ENCODE measurements at places on chromosomes 7 and 10. TPM values are rescaled to one million over a fixed set of nuclear protein-coding genes. Genes with fewer than 3 reads are reported as not detected.

Gene CACNB2
- total RNA-seq = 23.9 TPM

Gene FGFR2
- total RNA-seq = 230 TPM

GRCh38 chr7:46369933-46370654, 449.0 kb upstream of the IGFBP3 start:
- H3K4me1 ChIP-seq = no peaks in the 10 kb centered on the region
- no peaks in the 10 kb centered on the region for H3K36me3 ChIP-seq
- no peak overlapping the region for H3K27ac ChIP-seq
- DNase-seq = peak; percentile 87

DNA sequence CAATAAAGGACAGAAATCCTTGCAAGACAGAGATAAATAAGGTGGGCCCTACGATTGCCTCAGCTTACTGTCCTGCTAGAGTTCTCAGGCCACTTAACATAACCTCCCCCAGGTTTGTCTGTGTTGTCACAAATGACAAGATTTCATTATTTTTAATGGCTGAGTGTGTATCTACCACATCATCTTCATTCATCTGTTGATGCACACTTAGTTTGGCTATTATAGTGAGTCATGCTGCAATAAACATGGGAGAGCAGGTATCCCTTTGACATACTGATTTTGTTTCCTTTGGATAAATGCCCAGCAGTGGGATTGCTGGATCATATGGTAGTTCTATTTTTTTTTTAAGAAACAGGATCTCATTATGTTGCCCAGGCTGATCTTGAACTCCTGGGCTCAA, 60.6 kb downstream of the PRTFDC1 start:
- no peaks in the 10 kb centered on the region for H3K4me1 ChIP-seq
- DNase-seq = no peak
- H3K27ac ChIP-seq = no peak overlapping the region
- H3K4me3 ChIP-seq = no peak overlapping the region
- no peaks in the 10 kb centered on the region for H3K27me3 ChIP-seq
- no peaks in the 10 kb centered on the region for H3K36me3 ChIP-seq

All from lung (tissue), 17 donors.